Uterus (tissue), 4 donors: ENCODE measurements at places on chromosomes 11 and 22. TPM values are rescaled to one million over a fixed set of nuclear protein-coding genes. Genes with fewer than 3 reads are reported as not detected.

TBX1 gene
- total RNA-seq, result 1.0 TPM

GRCh38 chr11:11125618-11126017 is 227.4 kb downstream of the CSNK2A3 start:
- no peak for DNase-seq

SNX32 gene
- not detected for total RNA-seq

DNA sequence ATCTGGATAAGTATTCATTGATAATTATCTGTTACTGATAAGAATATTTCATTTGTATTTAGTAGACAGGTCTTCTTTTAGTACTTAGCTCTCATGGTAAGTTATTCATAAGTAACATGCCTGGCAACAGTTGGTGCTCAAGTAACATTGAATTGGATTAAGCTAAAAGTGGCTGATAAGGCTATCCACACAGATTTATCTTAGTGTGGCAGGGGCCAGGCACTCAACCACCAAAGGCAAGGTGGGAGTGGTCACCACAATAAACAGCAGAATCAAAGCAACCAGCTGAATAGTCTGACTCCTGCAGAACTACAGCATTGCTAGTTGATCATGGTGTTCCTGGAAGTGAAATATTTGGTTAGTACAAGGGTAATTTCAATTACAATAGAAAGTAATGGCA is 33.0 kb upstream of the NARS2 start:
- no peak for DNase-seq

DNA sequence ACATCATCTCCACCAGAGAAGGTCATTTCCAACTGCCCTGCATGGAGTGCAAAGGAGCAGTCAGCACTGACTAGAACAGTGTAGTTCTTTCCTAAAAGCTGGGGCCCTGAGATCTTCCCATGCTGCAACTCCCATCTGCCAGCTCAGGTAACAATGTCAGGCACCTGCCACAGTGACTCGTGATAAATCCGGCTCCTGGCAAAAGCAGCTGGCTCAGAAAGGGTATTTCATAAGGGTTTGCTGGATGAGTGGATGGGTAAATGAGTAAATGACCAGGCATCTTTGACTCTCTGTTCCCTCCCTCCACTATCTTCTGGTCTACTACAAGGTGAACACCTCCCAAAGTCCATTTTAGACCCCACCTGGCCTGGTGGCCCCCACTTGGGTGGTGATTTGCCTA is 403.6 kb downstream of the NXPE2 start:
- DNase-seq, result no peak

DNA sequence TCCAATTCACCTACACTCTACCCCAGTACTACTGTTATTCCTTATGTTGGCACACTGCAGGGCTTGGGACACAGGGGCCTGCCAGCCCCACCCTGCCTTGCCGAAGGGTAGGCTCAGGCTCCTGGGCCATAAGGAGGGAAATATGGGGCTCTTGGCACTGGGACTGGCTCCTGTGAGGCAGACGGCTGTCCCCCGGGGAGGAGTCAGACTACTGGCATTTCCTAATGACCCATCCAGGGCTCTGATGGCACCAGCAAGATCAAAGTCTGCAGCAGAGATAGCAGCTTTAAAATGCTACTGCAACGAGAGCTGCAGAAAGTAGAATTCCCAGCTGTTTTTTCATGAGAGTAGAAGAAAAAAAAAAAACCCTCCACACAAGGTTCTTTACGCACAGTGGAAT is 42.2 kb upstream of the CYP2D6 start:
- DNase-seq, result no peak

ZDHHC13 gene
- total RNA-seq, result 31.5 TPM

DNA sequence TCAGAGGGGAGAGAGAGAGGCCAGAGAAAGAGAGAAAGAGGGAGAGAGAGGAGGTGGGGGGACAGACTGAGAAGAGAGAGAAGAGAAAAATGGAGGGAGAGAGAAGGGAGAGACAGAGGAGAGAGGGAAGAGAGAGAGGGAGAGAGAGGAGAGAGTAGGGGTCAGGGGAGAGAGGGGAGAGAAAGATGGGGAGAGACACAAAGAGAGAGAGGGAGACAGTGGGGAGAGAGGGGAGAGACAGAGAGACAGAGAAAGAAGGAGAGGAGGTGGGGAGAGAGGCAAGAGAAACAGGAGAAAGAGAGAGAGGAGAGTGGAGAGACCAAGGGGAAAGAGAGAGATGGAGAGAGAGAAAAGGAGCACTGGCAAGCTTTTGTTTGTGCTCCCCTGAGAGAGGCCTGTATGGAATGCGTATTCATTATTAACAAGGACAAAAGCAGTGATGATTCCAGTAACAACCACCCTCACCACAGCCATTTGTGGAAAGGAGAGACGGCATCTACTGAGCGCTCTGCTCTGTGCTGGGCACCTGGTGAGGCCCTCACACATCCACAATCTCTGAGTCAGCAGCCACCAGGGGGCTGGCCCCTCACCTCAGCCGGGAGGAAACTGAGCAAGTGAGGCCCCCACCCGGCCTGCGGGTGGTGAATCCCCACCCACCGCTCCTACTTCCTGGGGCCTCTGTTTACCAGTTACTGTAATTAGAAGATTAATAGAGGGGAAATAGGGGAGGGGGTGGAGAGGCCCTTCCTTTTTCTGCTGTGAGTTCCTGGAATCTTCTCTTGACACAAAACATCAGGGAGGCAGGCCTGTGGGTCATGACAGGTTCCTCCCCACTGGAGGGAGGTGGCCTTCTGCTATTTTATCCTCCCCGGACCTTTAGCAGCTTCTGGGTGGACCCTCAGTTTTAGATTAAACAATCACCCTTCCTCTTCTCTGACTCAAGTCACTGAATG is 14.6 kb upstream of the MIAT start:
- no peak for DNase-seq

DNA sequence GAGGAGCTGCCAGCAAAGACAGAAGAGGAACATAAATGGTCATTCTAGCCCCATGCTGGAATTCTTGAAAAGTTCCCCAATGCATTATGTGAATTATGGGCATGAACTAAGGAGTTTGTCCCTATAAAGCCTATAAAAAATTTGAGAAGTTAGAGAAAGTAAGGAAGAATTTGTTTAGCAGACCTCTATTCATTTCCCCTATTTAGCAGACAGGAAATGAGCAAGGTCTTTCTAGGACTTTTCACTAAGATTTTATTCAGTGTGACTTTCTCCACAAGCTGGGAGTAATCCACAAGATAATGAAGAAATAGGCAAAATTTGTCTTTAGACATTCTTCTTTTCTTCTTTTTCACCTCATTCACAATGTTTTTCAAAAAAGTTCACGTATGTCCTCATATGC is 20.0 kb downstream of the PRRG4 start:
- no peak for DNase-seq

GRCh38 chr22:48724899-48725298 is 1102.8 kb downstream of the BRD1 start:
- no peak for DNase-seq

DNA sequence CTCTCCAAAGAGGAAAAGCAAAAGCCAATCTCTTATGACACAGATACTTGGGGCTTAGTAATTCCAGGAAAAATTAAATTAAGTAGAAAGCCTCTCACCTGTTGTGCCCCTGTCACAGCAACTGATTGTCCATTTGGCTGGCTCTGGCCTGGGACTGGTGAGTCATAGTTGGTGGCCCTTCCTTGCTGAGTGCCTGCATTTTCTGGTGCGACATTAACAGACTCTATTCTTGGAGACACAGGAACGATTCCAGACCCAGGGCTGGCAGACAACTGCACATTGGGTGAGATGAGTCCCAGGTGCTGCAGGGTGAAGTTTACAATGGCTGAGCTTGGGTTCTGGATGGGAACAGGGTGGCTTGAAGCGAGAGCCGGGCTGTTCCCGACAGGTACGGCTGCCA is 15.6 kb downstream of the E2F8 start:
- DNase-seq, result no peak

VPREB1 gene
- total RNA-seq, result not detected

- DNase-seq, result no peak
These were observed 10.0 kb downstream of the ROBO4 start for GRCh38 chr11:124887667-124888013.

DNA sequence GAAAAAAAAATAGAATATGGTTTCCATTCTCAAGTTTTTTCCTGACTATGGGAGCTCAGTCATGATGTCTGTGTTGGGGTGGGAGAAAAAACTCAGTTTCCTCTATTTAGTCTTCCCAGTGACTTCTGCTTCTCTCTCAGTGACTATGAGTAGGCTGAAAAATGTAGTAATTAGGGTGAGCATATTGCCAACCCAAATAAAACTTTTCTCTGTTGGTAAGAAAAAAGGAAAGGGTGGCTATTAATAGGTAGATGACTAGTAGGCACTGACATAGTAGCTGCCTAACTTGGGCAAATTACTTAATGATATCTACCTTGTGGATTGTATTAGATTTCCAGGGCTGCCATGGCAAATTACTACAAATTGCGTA is 34.2 kb upstream of the BIRC3 start:
- no peak for DNase-seq

GRCh38 chr11:131928992-131929391 is 558.6 kb downstream of the NTM start:
- DNase-seq, result no peak

- no peak for DNase-seq
These were observed 1282.9 kb downstream of the TBC1D22A start for GRCh38 chr22:48045369-48045768.

- DNase-seq, result no peak
These were observed 38.0 kb upstream of the ETS1 start for GRCh38 chr11:128625326-128625725.

- no peak for DNase-seq
These were observed 90.3 kb downstream of the BLID start for GRCh38 chr11:122025757-122026156.

- no peak for DNase-seq
These were observed 73.5 kb upstream of the PITPNB start for GRCh38 chr22:27992294-27993165.

GRCh38 chr11:9575260-9576240 is 2.1 kb downstream of the WEE1 start:
- DNase-seq, result peak; percentile 65

WBP2NL gene
- total RNA-seq, result 3.7 TPM

- no peak for DNase-seq
These were observed 44.5 kb downstream of the CELF1 start for GRCh38 chr11:47508240-47508957.

GDPD4 gene
- total RNA-seq, result 1.2 TPM

- no peak for DNase-seq
These were observed 92.9 kb downstream of the MICAL3 start for GRCh38 chr22:17931400-17931825.

DNA sequence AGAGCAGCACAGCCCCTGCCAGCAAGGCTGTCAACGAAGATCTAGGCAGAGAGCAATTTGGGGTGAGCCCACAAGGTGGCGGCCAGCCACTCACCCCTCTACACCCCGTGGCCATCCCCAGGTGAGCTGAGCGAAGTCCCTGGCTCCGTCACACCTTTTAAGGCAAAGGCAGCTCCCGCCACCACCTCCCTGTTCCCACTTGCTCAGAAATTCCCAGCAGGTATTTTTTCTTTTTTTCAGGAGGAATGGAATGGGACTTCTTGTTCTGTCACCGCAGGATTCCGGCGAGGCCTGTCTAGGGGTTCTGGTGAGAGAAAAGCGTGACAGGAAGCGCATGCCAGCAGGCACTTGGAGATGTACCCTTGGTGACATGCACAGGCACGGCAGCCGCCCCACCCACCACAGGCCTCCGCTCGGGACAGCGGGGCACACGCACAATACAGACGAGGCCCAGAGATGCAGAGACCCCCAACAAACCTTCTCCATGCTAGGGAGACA is 10.0 kb downstream of the RPL3 start:
- DNase-seq, result no peak

NCAM1 gene
- 210 TPM for total RNA-seq

UPB1 gene
- 0.83 TPM for total RNA-seq

- DNase-seq, result no peak
These were observed 58.6 kb downstream of the DDIAS start for GRCh38 chr11:82959987-82960778.

IFITM1 gene
- total RNA-seq, result 90.7 TPM

GRCh38 chr11:11311169-11311568 is 41.9 kb downstream of the CSNK2A3 start:
- no peak for DNase-seq

DNA sequence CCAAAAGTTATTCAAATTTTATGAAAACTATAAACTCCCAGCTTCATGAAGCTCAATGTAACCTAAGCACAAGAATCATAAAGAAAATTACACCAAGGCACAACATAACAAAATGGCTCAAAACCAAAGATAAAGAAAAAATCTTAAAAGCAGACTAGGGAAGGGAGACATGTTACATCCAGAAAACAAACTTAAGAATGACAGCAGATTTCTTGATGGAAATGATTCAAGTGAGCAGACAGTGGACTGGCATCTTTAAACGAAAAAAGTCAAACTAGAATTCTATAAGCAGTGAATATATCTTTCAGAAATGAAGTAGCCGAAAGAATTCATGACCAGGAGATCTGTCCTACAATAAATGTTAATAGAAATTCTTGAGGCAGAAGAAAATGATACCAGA is 75.6 kb downstream of the SHANK2 start:
- DNase-seq, result no peak

DNA sequence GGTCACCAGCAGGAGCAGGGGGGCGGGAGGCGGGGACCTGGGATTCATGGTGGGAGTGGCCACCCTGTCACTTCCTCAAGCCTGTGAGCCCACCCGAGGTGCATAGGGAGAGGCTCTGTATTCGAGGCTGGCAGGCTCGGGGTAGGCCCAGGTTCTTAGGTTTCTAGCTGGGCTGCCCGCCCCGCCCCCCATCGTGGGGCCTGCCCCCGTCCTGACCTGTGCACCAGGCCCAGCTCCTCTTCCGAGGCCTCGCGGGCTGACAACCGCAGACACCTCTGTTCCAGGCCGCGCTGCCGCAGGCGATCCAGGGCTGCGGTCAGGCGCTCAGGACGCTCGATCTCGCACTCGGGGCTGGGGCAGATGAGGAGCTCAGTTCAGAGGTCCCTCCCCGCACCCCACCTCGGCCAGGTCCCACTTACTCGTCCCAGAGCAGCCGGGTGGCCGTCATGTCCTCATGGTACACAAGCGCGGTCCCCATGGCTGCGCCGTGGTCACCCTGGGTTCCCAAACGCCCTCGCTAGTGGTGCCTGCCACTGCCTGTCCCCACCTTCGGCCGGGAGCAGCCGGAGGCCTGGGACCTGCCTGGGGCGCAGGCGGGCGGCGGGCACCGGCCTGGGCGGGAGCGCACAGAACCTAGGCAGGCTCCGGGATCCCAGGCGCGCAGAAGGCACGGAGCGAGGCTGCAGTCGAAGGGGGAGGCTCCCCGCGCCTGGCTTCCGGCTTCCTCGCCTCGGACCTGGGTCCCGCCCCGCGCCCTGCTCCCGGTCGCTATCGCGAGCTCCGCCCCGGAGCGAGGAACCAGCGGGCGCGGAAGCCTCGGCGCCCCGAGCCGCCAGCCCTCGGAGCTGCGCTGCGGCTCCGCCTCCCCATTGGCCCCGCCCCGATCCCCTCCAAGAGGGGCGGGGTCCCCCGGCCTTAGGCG is at the start of gene HDAC10:
Gene HDAC10 (minus strand): TSS at position 711 of the 922 bp plus-strand sequence. CDS start 233 bp downstream, at position 478.
- DNase-seq, result peak; percentile 78
